PC-9 (cell line): ENCODE measurements at places on chromosomes 5 and 9. TPM values are rescaled to one million over a fixed set of nuclear protein-coding genes. Genes with fewer than 3 reads are reported as not detected.

DNA sequence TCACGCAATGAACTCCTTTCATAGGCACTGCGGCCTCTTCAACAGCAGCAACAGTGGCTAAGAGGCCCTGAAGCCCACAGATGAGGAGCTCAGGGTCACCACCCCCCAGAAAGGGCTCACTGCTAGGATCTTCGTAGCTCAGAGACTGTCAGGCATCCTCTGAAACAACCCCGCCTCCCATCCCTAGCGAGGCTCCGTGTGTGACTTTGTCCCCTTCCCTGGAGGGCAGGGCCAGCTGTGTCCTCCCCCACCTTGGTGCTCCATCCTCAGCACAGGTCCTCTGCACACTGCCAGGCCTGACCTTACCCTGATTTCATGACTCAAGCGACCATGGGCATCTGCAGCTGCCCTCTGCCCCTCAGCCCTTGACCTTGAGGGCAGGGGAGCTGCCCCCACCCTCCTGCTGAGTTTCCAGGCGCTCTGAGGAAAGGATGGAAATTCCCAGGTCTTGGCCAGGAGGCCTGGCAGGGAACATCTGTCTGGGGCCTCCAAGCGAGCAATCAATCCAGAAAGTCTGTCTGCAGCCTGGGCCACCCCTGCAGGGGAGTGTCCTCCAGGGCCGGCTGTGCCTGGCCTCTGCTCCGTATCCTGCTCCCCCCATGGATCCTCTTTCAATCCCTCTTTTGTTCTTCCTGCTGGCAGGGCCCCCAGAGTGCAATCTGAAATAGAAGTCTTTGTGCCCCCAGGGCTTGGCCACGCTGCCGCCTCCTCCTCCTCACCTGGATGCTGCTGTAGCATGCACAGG lies 6.8 kb upstream of the IRX4 start:
- H3K27ac ChIP-seq, result no peak overlapping the region
- no peak overlapping the region for H3K4me3 ChIP-seq
- peaks cover 88% of the 10 kb centered on the region for H3K27me3 ChIP-seq
- no peaks in the 10 kb centered on the region for H3K4me1 ChIP-seq

Gene UAP1L1
- 9.9 and 14.7 TPM in 2 replicates for total RNA-seq

Gene LHX6
- 0.48 TPM in 1 of 2 replicates, not detected in the other for total RNA-seq

GRCh38 chr9:131112374-131113154 lies 12.8 kb upstream of the NUP214 start:
- no peaks in the 10 kb centered on the region; the same call in 1 of the 2 replicates for H3K4me1 ChIP-seq
- H3K27me3 ChIP-seq, result no peaks in the 10 kb centered on the region
- H3K27ac ChIP-seq, result no peak overlapping the region
- H3K36me3 ChIP-seq, result no peaks in the 10 kb centered on the region
- no peak for DNase-seq

DNA sequence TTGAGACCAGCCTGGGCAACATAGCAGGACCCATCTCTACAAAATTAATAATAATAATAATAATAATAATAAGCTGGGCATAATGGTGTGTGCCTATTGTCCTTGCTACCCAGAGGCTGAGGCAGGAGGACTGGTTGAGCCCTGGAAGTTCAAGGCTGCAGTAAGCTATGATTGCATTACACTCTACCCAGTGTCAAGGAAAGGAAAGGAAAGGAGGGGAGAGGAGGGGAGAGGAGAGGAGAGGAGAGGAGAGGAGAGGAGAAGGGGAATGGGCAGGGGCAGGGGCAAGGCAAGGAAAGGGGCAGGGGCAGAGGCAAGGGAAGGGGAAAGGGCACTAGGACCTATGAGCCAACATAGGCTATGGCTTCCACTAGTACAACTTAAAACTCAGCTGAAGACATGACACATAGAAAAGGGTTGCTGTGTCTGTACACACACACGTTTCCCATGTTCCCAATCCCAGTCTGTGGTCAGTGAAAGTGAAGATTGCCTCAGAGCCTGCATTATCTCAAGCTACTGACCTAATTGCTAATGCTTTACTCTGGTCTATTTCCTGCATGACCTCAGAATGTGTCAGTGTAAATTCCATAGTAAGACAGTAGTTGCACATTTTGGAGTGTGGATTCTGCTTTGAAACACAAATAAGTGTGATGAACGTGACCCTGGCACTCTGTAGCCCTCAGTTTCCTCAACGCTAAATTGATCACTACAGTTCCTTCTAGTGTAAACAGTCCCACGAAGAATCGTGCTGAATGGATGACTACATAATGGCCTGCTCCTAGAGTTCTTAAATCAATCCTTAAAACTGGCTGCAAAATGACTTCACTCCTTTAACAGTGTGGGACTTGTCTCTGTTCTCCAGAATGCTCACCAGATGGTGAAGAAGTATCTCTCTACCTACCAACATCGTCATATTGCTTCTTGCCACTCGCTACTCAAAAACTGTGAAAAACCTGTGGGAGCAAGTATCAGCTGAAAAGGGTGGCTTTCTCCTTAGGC lies 497.0 kb downstream of the RAB3C start:
- no peak overlapping the region for H3K4me3 ChIP-seq
- no peaks in the 10 kb centered on the region for H3K36me3 ChIP-seq
- peak; percentile 50 for DNase-seq
- H3K4me1 ChIP-seq, result no peaks in the 10 kb centered on the region
- no peak overlapping the region for H3K27ac ChIP-seq

Gene FOXD4L5
- total RNA-seq, result 0.37 and 0.40 TPM in 2 replicates

DNA sequence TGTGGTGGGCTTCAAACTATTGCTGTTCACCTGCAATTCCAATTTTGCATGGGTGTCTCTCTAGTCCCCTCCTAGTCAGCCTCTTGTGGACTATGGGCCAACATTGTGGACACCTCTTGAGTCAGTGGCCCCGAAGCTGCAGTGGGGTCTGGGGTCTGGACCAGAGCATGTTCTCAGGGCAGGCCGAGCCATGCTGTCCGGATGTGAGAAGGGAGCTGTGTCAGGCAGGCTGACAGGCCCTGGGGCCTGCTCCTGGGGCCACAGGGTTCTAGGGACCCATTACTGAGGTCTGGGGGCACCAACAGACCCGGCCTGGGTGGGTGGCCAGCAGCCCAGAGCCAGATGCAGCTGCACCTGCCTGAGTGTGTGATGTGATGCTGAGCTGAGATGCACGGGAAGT lies 16.5 kb upstream of the IRX4 start:
- peaks cover 97% of the 10 kb centered on the region for H3K27me3 ChIP-seq
- H3K36me3 ChIP-seq, result no peaks in the 10 kb centered on the region
- no peak overlapping the region for H3K27ac ChIP-seq
- H3K4me3 ChIP-seq, result no peak overlapping the region
- DNase-seq, result no peak
